Dermis blood vessel endothelial cell (primary cell): ENCODE measurements at places on chromosomes 5 and 9.

- no peak for DNase-seq
Measured at GRCh38 chr5:31551878-31552277, 19.8 kb downstream of the C5orf22 start.

DNA sequence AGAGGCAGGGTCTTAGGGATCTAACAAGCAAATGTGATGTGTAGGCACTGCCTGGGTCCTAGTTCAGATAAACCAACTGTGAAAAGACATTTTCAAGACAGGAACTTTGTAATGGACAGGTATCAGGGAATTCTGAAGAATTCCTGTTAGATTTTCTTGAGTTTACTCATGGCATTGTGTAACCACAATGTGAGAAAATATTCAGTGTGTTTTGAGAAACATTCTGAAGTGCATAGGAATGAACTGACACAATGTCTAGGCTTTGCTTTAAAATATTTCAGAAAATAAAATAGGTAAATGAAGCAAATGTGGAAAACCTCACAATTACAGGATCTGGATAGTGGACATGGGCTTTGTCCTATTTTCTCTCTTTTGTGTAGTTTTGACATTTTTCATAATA is 15.2 kb upstream of the AFAP1L1 start:
- DNase-seq: no peak

DNA sequence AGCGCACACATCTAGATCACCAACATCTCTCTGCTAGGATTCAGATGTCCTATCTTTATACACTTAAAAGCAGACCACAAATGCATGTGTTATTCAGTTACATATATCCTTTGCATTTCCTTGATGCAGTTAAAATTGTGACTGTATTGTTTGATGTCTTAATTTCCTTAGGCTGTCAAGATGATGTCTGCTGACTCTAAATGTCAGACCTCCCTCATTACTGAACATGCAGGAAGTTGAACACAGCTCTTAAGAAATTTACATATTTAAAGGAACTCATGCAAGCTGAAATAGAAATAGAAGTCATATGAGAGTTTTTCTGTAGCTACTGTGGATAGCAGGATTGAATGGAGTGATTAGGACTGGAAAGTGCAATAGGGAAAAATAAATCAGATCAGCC is 336.5 kb upstream of the SEMA6A start:
- no peak for DNase-seq

GRCh38 chr5:56432321-56432720 is 199.2 kb upstream of the ANKRD55 start:
- no peak for DNase-seq

DNA sequence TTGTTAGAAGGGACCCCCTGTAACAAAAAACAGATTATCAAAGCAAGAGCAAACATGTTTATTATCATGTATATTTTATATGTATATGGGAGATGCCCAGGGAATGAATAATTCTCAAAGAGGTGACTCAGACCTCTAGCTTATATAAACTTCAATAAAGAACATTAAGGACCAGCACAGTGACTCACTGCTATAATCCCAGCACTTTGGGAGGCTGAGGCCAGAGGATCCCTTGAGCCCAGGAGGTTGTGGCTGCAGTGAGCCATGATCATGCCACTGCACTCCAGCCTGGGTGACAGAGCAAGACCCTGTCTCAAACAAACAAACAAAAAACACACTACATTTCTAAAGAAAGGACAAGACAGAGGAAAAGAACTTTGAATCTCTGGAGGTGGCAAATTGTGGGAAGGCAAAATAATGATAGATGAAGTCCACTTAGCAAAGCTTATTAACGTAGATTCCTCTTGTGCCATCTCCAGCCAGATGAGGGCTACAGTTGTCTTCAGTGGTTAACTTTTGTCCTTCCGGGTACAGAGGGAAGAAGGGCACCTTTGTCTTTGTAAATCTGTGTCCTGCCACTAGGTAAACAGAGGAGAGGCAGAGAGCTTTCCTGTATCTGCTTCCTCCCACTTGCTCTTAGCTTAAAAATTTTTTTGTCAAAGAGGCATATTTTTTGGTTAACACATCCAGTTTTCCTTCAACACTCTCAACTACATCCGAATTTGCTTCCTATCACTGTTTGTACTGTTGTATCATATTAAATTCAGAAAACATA is 7.5 kb upstream of the RFK start:
- DNase-seq: no peak

DNA sequence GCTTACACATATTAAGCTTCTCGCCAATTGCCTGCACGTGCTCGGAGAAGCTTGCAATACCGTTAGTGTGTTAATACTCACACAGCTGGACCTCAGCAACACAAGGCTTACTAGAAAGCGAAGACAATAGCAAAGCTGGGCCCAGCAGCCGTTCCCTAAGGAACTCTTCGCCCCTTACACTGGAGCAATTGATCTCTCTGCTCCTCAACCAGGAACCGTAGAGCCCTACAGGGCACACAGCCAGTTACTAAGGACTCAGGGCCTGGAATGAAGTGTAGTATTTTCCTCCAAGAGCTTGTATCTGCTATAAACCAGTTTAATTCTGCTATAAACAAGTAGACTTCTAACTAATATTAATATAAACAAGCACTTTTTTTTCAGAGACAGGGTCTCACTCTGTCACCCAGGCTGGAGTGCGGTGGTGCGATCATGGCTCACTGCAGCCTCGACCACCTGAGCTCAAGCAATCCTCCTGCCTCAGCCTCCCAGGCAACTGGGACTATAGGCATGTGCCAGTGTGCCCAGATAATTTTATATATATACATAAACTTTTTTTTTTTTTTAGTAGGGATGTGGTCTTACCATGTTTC is 67.0 kb upstream of the SIMC1 start:
- no peak for DNase-seq

GRCh38 chr9:121286973-121287741 is 19.2 kb downstream of the GSN start:
- DNase-seq: peak; percentile 97

DNA sequence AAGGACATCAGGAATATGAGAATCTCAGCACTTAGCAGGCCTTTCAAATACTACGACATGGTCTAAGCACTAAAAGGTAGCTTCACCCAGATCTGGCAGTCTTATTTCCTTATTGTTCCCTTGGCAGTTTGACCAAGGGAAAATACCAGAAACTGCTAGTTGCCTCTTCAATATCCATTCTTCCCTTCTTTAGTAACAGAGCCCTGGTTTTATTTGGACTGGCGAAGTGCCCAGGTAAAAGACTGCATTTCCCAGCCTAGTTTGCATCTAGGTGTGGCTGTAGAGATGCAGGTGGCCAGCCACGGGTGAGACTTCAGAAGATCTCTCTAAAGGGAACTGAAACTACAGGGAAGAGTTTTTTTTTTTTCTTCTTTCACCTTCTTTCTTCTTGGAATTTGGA is 21.6 kb downstream of the DMRT2 start:
- no peak for DNase-seq

DNA sequence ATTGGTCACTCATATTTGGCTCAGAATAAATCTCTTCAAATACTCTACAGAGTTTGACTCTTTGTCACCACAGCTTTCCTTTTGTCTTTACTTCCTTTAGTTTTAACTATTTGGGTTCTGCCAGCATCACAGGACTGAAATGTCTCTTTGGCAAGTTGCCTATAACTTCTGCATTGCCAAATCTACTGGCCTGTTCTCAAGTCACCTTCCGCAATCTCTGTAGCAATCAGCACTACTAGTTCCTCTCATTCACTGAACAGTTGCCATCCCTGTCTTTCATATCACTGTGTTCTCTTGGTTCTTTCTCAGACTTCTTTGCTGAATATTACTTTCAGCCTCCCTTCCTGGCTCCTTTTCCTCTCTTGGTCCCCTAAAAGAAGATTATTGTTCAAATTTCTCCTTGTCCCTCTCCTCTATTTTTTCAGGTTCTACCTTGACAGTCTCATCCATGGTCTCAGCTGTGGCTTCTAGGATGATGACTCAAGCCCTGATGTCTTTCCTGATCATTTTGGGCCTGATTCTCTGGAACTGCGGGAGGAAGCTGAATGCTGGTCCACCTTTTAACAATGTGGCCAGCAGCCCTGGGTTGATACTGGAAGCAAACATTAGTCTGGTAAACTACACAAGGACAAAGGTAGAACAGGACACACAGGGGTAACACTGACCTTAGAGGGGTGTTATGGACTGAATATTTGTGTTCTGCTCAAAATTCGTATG is 44.0 kb upstream of the LIFR start:
- peak; percentile 59 for DNase-seq

DNA sequence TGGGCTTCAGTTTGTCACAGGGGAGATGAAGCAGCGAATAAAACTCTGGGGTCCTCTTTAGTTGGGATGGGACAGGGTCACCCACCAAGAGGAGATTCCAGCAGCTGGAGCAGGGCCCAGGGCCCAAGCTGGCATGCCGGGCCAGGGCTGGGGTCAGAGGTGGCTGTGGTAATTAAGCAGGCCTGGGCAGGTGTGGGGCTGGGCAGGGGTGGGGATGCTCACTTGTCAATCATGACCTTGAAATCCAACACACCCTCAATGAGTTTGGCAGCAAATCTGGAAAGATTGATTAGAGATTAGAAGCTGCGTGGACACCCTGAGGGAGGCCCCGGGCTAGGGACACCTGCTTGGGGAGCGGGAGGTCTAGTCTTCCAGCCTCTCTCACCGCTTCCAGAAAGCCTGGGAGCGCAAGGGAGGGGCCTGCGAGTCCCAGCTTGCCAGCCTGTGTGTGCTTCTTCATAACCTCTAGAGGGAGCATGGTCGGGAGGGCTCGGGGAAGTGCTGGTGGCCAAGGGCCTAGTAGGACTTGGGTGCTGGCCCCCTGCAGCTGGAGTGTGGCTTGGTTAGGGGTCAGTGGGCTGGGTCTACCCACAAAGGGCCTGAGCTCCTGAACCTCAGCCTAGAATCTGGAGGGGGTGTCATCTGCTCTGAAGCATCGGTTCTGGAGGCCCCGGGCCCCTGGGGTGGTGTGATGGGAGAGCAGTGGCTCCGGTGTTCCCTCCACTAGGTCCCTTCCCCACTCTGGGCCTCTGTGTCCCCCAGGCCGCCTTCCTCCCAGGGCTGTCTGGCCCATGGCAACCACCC is 7.6 kb downstream of the CRAT start:
- peak; percentile 70 for DNase-seq

GRCh38 chr5:33827018-33827707 is 64.6 kb downstream of the ADAMTS12 start:
- no peak for DNase-seq

GRCh38 chr5:126359884-126360283 is 63.3 kb upstream of the GRAMD2B start:
- DNase-seq: no peak

GRCh38 chr5:14167211-14167845 is 24.2 kb downstream of the TRIO start:
- peak; percentile 41 for DNase-seq

DNA sequence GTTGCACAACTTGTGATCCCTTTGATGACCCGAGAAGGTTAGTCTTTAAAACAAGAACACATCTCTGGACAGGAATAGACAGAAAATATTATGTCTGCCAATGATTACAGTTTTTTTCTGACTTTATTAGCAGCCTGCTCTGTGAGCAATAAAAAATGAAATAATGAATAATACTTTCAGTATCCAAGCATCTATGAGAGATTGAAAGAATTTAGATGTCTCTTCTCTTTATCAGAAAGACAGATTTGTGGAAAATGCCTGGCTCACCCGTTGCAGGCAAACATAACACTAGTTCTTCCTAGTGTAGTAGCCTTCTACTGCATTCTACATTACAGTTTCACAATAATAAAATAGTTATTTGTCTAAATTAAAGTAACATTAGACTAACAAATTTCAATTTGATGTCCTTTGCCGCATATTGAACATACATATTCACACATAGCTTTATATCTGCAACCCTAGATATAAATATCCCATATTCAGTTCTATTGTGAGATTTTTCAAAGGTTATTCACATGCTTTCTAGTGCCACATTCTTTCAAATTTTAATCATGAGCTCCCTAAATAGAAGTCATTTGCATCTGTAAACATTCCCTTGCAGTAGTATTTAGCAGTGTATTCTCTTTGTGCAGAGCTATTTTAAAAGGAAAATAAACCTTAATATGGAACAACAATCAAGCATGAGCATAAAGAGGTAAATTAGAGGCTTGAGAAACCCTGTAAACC is 267.3 kb downstream of the EFNA5 start:
- DNase-seq: no peak

GRCh38 chr9:21452681-21453080 is 12.4 kb downstream of the IFNA1 start:
- DNase-seq: no peak

DNA sequence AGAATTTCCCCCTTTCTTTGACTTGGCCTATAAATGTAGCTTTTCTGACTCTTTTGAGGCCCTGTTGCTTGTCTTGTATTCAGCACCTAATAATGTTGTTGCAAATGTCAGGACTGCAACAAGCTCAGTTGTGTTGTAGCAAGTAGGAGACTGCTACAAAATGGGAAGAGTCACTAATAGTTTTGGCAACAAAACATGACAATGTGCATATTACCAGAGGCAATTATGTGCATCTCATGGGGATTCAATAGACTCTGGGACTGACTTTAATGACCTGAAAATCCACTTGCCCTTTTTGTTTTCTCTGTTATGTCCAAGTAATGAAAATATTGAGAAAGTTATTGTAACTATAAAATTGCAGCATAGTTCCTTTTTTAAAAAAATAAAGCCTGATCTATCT is 368.4 kb downstream of the OSTF1 start:
- no peak for DNase-seq

- peak; percentile 80 for DNase-seq
Measured at GRCh38 chr5:77882670-77883257, 106.6 kb upstream of the TBCA start.

GRCh38 chr9:113509463-113509862 is 45.9 kb downstream of the RGS3 start:
- no peak for DNase-seq

DNA sequence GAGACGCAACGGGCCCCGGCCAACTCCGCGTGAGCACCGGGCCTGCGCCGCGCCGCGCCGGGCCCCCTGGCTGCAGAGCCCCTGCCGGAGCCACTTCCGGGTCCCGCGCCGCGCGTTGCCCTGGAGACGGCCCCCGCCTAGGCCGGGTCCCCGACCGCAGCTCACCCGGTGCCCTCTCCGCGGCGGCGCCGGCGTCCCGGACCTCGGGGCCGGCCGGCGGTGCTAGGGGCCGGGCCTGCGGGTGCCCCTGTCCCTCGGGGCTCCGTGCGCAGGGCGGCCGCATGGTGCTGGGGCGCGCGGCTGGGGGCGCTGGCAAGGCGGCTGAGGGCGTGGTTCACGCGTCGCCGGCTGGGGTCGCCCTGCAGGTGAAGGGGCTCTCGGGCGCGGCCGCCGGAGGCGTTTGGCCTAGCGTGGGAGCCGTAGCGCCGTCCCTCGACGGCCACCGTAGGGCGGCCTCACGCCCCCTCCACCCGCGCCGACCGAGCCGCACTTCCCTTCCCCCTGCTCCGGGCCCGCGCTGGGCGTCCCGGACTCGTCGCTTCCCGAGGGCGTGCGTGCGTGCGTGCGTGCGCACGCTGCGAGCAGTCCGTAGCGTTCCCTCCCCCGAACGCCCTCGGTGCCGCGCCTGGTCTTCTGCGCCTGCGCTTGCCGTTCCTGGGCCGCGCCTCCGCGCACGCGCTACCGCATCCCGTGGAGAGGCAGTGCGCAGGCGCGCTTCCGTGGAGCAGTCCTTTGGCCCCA is at the start of gene TMEM250:
TMEM250 (minus strand) TSS at position 556 of the 741 bp plus-strand sequence. CDS start 1,975 bp downstream, outside the sequence.
- peak; percentile 98 for DNase-seq

GRCh38 chr9:94668928-94669729 is 29.8 kb upstream of the FBP1 start:
- peak; percentile 72 for DNase-seq

GRCh38 chr5:62717301-62717933 is 138.8 kb downstream of the LRRC70 start:
- no peak for DNase-seq

- DNase-seq: peak; percentile 47
Measured at GRCh38 chr9:134325096-134325812, 1.0 kb upstream of the RXRA start.
